SK-N-SH (cell line): ENCODE measurements at places on chromosomes 1 and 21. TPM values are rescaled to one million over a fixed set of nuclear protein-coding genes. Genes with fewer than 3 reads are reported as not detected.

Gene PRKAA2
- 1.5 and 1.8 TPM in 2 replicates for polyA plus RNA-seq

Gene LAD1
- polyA plus RNA-seq, result 0.03 TPM in 1 of 2 replicates, not detected in the other

Gene S100A8
- not detected in 2 replicates for polyA plus RNA-seq

Gene FLG2
- polyA plus RNA-seq, result not detected in 2 replicates

Gene SIM2
- polyA plus RNA-seq, result not detected in 2 replicates

Gene HPDL
- polyA plus RNA-seq, result 0.19 and 0.25 TPM in 2 replicates
